BE2C (cell line): ENCODE measurements at places on chromosomes 16 and 17.

- no peak for DNase-seq
Measured at GRCh38 chr17:8728971-8729370, 15.7 kb downstream of the CCDC42 start.

DNA sequence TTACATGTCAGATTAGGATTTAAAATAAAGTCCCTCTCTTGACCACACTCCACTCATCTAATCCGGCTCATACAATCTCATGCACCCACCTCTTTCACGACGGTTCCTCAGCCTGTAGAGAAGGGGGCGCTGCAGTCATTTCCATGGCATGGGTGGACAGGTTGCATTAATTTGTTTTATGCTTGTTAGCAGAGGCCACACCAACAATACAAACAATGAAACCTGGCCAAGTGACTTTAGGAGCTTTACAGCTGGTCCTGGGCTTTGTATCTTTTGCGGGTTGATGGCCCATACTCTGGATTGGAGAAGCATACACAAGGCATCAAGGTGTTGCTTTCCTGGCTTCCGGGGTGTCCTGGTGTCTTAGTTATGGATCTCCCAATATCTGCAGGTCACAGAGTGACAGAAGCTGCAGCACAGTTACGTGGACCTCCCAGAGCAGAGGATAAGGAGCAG, 9.7 kb upstream of the SNF8 start:
- peak; percentile 59 for DNase-seq

DNA sequence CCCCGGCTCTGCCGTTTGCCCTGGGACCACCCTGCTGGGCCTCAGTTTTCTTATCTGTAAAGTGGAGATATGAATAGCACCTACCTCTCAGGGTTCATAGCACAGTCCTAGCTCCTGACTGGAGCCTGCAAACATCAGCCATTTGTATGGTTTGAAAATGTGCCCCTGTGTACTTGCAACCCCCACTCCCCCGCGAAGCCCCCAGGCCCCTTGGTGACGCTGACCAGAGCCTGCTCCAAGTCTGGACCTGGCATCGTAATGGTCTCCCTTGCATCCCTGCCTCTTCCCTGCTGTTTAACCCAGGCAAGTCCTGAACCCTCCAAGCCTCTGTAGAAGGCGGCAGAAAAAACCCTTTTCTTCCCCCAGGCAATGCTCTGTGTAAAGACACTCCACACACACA, 128.0 kb downstream of the IRF8 start:
- no peak for DNase-seq

DNA sequence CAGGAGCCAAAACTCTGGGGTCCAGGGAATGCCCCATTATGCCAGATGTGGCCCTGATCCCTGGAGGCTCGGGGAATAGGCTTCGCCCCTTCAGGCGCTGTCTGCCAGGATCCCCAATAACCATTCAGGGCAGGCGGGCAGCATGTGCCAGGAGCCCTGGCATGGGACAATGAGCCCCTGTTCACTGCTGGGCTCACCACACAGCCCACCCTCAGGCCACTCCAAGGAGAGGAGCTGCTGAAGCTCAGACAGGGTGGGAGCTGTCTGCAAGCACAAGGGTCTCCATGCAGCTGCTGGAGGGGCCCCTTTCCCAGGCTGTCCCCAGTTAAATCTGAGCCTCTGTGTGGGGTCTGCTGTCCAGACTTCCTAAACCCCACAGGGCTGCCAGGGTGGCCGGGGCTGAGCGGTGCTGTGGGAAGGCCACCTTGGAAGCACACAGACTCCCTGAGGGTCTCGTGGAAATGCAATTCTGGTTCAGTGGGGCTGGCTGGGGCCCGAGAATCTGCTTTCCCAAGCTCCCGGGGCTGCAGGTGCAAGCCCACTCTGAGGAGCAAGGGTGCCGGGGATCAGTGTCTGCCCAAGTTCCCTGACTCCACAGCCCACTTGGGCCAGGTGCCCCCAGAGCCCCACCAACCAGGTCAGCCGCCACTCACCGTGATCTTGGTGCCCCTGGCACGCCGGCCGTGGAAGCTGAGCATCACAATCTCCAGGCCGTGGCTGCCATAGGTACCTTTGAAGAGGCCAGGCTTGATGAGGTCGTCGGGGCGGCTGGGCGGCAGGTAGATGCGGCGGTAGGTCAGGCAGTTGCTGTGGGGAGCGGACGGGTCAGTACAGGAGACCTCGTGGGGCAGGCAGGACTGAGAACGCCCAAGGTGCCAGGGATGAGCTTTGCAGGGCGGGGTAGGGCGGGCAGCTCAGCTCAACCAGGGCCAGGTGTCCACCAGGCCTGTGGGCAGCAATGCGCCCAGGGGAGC, 17.7 kb upstream of the C16orf95 start:
- DNase-seq = no peak

GRCh38 chr17:43453331-43453812, 30.4 kb upstream of the DHX8 start:
- no peak for DNase-seq

DNA sequence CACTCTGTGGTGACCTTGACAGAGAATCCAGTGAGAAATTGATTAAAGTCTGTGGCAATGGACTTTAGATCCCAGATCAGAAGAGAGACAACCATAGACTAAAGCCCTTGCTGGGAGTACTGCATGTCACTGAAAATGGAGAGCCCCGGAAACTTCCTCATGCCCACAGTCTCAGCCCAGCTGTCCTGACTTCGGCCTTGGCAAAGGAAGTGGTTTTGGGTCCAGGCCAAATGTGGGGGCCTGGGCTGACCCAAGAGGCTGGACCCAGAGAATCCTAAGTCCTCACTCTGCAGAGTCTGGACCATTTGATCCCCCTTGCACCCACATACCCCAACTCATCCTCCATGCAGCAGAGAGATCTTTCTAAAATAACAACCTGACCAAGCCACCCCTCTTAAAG, 4.7 kb upstream of the BEAN1 start:
- no peak for DNase-seq

DNA sequence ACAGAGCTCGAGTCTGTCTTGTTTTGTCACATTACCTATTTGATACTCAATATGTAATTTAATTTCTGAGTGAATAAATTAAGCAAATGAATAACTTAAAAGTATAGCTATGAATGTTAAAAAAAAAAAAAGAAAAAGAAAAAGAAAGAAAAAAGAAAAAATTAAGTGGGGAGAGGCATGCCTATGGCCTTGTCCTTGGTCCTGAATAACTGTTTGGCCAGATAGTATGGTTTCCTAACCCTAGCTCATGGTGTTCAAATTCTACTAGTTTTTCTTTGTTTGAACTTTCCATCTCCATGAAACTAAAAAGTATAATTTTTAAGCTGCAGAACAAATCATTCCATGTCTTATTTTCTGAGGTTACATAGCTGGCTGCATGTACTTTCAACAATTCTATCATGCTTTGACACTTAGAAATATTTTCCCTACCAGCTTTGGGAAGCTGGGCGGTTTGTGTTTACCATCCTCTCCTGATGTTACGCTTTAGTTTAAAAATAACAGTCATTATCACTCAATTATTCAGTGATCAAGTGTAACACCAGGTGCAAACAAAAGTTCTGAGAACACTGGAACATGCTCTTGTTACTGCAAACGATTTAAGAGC, 31.8 kb downstream of the TOX3 start:
- DNase-seq = no peak

DNA sequence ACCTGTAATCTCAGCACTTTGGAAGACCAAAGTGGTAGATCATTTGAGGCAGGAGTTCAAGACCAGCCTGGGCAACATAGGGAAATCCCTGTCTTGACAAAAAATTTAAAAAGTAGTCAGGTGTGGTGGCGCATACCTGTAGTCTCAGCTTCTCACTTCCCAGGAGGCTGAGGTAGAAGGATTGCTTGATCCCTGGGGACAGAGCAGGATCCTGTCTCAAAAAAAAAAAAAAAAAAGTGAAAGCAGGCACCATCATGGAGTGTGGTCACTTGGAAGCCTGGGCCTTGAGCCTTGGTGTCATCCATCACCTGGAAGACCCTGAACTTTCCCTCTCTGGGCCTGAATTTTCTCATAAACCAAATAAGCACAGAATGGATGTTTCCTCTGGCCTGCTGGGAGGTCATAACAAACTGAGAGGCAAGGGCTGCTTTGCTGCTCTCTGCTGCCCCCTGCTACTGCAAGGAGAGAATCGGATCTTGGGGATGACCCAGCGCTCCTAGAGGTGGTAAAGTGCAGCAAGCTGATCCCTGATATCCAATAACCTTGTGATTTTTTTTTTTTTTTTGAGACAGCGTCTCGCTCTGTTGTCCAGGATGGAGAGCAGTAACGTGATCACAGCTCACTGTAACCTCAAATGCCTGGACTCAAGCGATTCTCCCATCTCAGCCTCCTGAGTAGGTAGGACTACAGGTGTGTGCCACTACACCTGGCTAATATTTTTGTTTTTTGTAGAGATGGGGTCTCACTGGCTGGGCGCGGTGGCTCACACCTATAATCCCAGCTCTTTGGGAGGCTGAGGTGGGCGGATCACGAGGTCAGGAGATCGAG, 75.9 kb upstream of the RNU2-1 start:
- no peak for DNase-seq

DNA sequence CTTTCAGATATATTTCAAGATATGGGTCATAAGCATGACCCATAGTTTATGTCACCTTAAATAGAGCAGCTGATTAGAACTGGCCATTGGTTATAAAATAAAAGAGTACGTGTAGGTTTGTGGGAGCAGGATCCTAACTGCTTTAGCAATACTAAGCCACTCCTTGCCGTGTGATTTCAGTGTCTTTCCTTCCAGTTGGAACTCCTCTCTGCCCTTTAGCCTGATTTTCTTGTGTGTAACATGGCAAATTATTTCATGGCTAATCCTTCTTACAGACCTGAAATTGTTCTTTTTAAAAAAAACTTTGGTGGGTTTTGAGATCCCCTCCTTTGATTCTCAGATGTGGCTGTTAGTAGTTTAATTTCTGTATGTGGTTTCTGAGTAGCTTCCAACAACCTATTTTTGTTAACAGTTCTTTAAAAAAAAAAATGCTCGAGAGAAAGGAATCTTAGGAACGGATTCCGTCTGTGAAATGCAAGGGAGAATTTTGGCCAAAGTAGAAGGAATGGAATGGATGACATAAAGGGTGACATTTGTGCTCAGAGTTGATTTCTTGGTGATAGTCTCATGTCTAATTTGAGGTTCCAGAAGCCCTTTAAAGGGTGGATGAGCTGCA, 39.9 kb downstream of the DHRS7B start:
- DNase-seq = no peak

DNA sequence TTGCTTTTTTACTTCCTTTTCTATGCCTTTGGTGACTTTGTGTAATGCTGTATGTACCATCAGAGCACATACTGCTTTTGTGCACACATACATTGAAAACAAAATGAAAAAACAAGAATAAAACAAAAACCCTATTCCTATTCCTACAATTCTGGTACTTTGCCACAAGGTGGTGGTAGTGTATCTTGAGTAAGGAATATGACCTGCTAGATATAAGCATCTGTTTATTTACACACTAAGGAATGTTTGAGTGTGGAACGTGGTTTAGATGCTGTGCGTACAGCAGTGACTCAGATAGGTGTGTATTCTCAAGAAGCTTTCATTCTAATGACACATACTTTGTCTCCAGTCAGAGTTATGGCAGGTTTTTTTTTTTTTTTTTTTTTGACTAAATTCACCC, 606.2 kb downstream of the WWOX start:
- DNase-seq = no peak

DNA sequence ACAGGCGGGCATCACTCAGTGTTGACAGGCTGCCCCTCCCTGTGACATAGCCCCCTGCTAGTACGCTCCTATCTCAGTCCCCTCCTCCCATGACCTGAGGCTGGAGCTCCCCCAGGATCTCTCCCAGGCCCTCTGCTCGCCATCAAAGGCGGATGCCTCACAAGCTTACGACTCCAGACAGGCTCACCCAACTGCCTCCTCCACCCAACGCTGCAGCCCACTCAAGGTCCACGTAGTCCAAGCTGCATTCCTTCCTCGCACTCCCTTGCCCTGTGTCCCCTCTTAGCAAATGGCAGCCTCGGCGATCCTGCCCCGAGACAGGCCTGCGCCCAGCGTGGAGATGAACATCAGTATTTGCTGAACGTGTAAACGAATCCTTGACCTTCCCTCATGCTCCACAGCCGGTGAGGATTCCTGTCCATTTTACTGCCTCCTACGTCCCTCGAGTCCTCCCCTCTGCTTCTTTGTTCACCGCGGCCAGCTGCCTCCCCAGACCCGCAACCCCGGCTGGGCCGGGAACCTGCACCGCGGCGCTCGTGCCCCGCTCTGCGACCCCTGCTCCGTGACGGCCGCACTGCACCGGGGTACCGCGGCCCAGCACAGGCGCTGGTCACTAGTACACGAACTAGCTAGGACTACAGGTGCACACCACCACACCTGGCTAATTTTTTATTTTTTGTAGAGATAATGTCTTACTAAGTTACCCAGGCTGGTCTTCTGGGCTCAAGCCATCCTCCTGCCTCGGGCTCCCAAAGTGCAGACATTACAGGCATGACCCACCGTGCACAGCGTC, 838 bp upstream of the TMEM97 start:
- DNase-seq = peak; percentile 16

GRCh38 chr17:330993-331701, 21.5 kb downstream of the RPH3AL start:
- no peak for DNase-seq

DNA sequence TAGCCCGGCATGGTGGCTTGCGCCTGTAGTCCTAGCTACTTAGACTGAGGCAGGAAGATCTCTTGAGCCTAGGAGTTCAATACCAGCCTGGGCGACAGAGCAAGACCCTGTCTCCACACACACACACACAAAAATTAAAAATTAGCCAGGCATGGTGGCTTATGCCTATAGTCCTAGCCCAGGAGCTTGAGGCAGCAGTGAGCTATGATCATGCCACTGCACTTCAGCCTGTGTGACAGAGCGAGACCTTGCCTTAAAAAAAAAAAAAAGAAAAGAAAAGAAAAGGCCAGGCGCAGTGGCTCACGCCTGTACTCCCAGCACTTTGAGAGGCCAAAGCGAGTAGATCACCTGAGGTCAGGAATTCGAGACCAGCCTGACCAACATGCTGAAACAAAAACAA, 23.9 kb downstream of the C17orf75 start:
- no peak for DNase-seq

DNA sequence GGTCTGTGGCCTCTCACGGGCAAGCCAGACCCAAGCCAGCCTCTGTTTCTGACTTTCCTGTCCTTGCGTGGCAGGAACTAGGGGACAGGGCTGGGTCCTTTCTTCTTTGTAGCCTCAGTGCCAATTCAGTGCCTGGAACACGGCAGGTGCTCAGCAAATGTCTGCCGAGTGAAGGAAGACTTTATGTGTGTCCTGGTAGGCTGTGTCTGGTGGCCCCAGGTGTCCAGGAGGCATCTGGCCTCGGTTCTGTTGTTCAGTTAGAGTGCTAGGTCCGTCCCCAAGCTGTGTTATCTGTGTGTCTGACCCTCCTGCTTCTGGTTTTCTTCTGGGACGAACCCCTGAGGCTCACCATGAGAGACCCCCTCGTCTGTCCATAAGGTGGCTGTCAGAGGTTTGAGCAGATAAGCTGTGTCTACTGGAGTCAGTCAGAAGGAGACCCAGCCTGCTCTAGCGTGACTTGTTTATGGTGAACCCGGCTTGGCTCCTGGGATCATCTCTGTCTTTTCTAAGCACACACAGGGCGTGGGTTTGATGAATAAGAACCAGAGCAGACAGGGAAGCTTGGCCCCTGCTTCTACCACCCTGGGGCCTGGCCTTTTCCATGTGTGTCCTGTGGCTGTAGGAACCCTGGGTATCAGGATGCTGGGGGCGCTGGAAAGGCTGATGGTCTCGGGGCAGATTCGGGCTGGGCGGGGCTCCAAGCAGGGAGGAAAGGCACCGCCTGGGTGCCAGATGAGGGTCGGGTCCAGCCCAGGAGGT, 39.3 kb downstream of the ENGASE start:
- DNase-seq = no peak

- DNase-seq = no peak
Measured at GRCh38 chr17:38898812-38899348, 26.5 kb upstream of the LASP1NB start.

- DNase-seq = no peak
Measured at GRCh38 chr17:35543856-35544255, 6.4 kb upstream of the SLFN12L start.

- DNase-seq = no peak
Measured at GRCh38 chr17:66397486-66397885, 95.1 kb downstream of the PRKCA start.
